ENCODE measurements at places on chromosomes 11 and 22.

DNA sequence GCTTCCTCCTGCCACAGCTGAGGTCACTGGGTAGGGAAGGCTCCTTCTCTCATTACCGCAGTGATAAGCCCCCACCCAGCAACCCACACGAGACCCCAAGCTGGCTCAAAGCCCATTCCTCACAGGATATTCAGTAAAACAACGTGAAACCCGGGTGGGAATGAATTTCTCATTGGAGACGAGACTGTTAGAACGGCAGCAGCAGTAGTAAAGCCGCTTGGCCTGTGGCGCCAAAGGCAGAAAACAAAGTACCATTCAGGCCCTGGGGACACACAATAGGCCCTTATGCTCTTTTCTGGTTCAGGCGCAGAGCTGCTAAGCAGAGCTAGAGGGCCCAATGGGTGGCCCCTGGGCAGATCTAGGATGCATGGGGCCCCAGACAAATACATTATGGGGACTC, 45.3 kb downstream of the PC start:
- H3K27me3 ChIP-seq: peaks cover 4% of the 10 kb centered on the region
- H3K4me3 ChIP-seq: no peak overlapping the region
- no peak overlapping the region for H3K27ac ChIP-seq
- H3K4me1 ChIP-seq: no peaks in the 10 kb centered on the region
- no peaks in the 10 kb centered on the region for H3K36me3 ChIP-seq

DNA sequence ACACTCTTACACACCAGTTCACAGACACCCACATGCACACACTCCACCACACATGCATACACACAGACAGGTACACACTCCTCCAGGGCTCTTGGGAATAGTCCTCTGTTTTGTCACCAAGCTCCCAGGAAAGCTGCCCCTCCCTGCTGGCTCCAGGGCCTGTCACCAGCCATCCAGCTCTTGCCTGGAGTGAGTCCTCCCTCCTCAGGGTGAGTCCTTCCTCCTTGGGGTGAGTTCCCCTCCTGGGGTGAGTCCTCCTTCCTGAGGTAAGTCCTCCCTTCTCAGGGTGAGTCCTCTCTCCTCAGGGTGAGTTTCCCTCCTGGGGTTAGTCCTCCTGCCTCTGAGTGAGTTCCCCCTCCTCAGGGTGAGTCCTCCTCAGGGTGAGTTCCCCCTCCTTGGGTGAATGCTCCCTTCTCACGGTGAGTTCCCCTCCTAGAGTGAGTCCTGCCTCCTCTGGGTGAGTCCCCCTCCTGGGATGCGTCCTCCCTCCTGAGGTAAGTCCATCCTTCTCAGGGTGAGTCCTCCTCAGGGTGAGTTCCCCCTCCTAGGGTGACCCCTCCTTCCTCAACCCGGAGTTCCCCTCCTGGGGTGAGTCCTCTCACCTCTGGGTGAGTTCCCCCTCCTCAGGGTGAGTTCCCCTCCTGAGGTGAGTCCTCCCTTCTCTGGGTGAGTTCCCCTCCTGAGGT, 100.6 kb upstream of the FGF3 start:
- no peak overlapping the region for H3K4me3 ChIP-seq
- no peaks in the 10 kb centered on the region for H3K36me3 ChIP-seq
- H3K27me3 ChIP-seq: peaks cover 64% of the 10 kb centered on the region
- DNase-seq: peak; percentile 11

DNA sequence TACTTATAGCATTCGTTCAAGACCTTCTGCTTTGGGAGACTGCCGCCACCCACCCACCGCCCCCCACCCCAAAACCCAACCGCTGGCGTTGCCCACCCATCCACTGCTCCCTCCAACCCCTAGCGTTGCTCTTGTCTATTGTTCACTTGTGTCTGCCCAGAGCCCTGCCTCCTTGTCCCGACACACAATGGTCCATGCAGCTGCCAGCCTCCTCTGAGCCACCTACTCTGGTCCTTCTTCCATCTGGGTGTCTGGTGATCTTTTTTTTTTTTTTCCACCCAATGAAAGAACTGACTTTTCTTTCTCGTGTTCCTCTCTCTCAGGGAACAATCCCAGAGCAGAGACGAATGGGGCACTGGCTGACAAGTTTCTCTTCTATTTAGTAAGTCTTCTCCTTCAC, 256.0 kb upstream of the SESN3 start:
- no peak overlapping the region for H3K27ac ChIP-seq
- no peaks in the 10 kb centered on the region for H3K4me1 ChIP-seq
- H3K4me3 ChIP-seq: no peak overlapping the region

- H3K4me1 ChIP-seq: peaks cover 58% of the 10 kb centered on the region
- DNase-seq: no peak
- peaks cover 50% of the 10 kb centered on the region for H3K36me3 ChIP-seq
Observed at GRCh38 chr11:58597486-58598144, 18.8 kb downstream of the ZFP91 start.

DNA sequence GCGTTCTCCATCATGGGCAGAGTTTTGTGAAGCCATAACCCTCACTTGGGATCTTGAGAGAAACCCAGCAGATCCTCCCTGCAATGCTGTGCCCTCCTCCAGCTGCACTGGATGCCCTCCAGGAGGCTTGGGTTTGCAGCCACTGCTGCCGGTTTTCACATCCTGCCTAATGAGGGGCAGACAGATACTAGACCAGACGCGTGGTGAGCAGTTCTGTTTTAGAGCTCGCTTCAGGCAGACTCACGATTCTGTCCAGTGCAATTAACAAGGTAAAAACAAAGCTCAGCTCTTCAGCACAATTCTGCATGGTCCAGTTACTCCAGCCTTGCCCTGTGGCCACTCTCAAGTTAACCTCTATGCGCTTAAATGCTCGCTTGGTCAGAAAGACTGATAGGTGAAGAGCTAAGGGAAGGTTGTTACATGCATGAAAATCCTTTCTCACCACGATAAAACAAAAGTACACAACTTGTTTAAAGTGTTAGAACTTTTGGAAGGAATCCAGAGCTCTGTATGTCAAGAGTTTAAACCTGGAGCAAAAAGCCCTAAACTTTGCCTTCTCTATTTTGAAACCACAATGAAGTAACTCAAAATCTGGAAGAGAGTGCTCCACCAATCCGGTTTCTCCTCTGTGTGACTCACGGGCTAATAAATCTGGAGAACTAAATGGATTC, 292.3 kb upstream of the FAT3 start:
- no peak overlapping the region for H3K4me3 ChIP-seq
- no peak overlapping the region for H3K27ac ChIP-seq
- no peaks in the 10 kb centered on the region for H3K36me3 ChIP-seq
- no peaks in the 10 kb centered on the region for H3K4me1 ChIP-seq
- no peaks in the 10 kb centered on the region for H3K27me3 ChIP-seq
- DNase-seq: no peak

- peaks cover 75% of the 10 kb centered on the region for H3K36me3 ChIP-seq
- H3K27ac ChIP-seq: peak overlapping the region; percentile 88
- peaks cover 92% of the 10 kb centered on the region for H3K4me1 ChIP-seq
- no peaks in the 10 kb centered on the region for H3K27me3 ChIP-seq
- peak overlapping the region; percentile 32 for H3K4me3 ChIP-seq
Observed at GRCh38 chr11:65431451-65432099, 9.0 kb downstream of the NEAT1 start.

DNA sequence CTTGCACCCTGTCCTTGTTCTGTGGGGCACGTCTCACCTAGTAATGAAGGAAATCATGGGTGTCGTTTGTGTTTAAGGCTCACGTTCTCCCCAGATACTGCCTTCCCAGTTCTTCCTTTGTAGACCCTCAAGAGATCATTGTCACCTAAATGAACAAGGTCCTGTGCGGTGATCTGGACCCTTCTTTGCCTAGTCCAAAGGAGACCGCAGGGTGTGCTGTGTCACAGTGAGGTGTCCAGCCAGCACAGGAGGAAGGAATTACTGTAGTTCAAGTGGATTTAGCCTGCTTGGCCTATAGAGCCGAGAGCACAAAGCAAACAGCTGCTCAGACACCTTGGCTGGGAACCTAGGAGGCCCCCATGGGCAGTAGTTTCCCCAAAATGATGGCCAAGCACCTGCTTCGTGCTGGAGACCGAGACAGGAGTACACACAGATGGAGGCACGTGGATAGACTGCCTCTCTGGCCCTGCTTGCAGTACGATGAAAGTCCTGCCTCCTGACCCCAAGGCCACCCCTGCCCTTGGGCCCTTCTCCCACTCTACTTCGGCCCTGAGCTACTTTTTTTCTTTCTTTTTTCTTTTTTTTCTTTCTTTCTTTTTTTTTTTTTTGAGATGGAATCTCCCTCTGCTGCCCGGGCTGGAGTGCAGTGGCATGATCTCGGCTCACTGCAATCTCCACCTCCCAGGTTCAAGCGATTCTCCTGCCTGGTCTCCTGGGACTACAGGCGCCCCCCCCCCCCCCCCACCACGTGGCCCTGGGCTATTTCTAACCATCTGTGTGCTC, 19.4 kb upstream of the PPFIA1 start:
- no peak overlapping the region for H3K27ac ChIP-seq

GRCh38 chr11:115741376-115742107, 237.3 kb upstream of the CADM1 start:
- no peak overlapping the region for H3K27ac ChIP-seq
- no peak overlapping the region for H3K4me3 ChIP-seq
- no peaks in the 10 kb centered on the region for H3K36me3 ChIP-seq
- H3K27me3 ChIP-seq: no peaks in the 10 kb centered on the region
- no peaks in the 10 kb centered on the region for H3K4me1 ChIP-seq

DNA sequence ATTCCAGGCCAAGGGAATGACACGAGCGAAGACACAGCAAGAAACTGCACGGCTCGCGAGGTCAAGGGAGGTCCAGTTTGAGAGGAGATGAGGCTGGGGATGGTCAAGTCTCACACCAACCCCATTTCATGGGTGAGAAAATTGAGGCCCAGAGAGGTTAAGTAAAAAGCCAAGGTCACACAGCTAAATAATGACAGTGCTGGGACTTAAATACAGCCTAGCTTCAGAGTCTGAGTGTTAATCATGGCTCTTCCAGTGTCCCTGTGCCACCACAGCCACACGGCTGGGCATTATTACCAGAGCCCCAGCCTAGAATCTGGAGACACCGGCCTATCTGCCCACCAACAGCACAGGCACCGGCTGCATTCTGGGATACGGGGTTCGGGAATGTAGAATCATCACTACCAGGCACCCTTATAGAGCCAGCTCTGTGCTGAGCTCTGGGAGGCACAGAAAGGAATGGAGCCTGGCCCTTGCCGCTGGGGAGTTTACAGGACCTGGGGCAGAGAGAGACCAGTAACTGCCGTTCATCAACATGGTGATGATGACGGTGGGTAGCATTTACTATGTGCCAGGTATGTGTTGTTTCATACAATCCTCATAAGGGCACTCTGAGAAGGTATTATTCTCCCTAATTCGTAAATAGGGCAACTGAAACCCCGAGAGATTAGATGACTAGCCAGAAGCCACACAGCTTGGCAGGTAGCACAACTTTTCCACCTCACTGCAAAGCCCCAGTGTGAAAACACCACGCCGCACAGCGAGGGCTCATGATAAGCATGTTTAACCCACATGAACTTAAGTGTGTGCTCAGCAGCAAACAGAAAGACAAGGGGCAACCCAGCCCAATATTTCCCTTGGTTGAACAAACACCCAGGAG, 51.8 kb downstream of the CD6 start:
- peaks cover 86% of the 10 kb centered on the region for H3K4me1 ChIP-seq
- peak; percentile 73 for DNase-seq
- no peaks in the 10 kb centered on the region for H3K27me3 ChIP-seq
- H3K36me3 ChIP-seq: peaks cover 55% of the 10 kb centered on the region

DNA sequence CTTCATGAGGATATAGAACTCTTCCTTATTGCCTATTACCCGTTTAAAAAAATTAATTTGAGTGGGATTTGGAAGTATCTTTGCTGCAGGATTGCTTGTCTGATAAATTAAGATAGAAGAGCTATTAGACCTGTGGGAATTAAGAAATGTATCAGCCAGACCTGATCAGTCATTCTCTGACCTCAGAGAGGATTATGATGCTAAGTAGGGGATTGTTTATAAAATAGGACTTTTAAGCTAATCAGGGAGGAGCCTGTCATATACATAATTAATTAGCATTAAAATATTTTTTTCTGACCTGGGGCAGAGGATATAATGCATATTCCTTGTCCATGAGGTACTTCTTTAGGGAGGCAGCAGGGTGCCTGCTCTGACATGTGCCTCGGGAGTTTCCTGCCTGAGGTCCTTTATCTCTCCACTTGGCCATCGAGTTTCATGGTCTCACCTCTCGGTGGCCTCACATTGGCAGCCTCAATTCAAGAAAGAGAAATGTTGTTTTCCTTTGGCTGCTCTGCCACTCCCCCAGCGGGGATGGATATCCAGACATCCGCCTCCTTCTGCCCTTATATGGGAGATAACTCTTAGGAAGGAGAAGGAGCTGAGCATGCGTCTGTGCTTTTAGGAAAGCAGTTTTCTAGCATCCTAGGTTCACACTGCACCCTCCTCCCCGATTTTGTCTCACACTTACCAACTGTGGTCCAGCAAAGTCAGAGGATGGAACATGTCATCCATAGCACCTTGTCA, 41.1 kb downstream of the DIXDC1 start:
- H3K27ac ChIP-seq: no peak overlapping the region
- DNase-seq: no peak
- peak overlapping the region; percentile 55 for H3K4me3 ChIP-seq
- H3K4me1 ChIP-seq: peaks cover 8% of the 10 kb centered on the region
- H3K36me3 ChIP-seq: no peaks in the 10 kb centered on the region

GRCh38 chr11:122265981-122266380, 150.0 kb upstream of the BLID start:
- no peak for DNase-seq
- H3K36me3 ChIP-seq: no peaks in the 10 kb centered on the region
- H3K4me3 ChIP-seq: no peak overlapping the region
- H3K27ac ChIP-seq: no peak overlapping the region
- H3K27me3 ChIP-seq: no peaks in the 10 kb centered on the region
- no peaks in the 10 kb centered on the region for H3K4me1 ChIP-seq

DNA sequence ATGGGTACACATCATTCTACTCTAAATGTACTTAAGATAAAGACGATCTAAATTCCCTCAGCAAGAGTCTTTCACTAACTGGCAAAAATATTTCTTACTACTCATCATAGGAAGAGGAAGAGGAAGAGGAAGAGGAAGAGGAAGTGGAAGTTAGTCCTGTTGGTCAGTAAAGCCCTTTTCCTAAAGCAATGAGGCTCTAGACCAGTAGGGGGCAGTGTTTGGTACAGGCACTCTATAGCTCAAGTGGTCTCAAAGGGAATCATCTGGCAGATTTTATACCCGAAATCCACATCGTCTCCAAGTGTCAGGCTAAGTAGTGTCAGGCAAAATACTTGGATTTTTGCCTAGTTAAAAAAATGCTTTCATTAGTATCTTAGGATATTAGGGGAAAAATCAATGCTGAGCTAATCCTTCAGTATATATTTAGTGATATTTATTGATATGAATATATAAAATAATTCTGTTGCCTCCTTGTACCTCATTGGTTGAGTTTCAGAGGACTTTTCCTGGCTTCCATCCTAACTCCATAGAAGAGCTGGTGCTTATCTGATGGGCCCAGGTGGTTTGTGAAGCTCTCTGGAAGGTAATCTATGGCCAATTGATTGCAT, 7.7 kb downstream of the BLID start:
- H3K27me3 ChIP-seq: no peaks in the 10 kb centered on the region
- H3K4me3 ChIP-seq: no peak overlapping the region
- no peaks in the 10 kb centered on the region for H3K36me3 ChIP-seq

Data from activated naive CD4-positive, alpha-beta T cell treated with anti-CD3 and anti-CD28 coated beads, Interleukin-2, amount 10 ng/mL, durations not matched to agents 7 days and 5 days (primary cell).